Fibroblast of the aortic adventitia (primary cell): ENCODE measurements at places on chromosomes 13 and 19. TPM values are rescaled to one million over a fixed set of nuclear protein-coding genes. Genes with fewer than 3 reads are reported as not detected.

The SLC8A2 gene
- total RNA-seq, result not detected in 2 replicates

The IGFL2 gene
- total RNA-seq, result 0.09 TPM in 1 of 2 replicates, not detected in the other

The ZSWIM4 gene
- 0.57 and 6.7 TPM in 2 replicates for total RNA-seq

The SELENOW gene
- total RNA-seq, result 62.9 and 154 TPM in 2 replicates

The NLRP11 gene
- not detected in 2 replicates for total RNA-seq

The TMC4 gene
- 0.27 and 0.82 TPM in 2 replicates for total RNA-seq

The ZNF112 gene
- total RNA-seq, result 5.8 and 8.7 TPM in 2 replicates

The ZNF793 gene
- total RNA-seq, result 0.27 and 2.9 TPM in 2 replicates
